Muscle of leg (tissue), 16 donors: ENCODE measurements at places on chromosomes 13 and 19.

GRCh38 chr13:53135301-53135700 is 106.7 kb downstream of the OLFM4 start:
- DNase-seq, result no peak

GRCh38 chr13:26048741-26049140 is 3.1 kb downstream of the SHISA2 start:
- DNase-seq, result peak; percentile 33

DNA sequence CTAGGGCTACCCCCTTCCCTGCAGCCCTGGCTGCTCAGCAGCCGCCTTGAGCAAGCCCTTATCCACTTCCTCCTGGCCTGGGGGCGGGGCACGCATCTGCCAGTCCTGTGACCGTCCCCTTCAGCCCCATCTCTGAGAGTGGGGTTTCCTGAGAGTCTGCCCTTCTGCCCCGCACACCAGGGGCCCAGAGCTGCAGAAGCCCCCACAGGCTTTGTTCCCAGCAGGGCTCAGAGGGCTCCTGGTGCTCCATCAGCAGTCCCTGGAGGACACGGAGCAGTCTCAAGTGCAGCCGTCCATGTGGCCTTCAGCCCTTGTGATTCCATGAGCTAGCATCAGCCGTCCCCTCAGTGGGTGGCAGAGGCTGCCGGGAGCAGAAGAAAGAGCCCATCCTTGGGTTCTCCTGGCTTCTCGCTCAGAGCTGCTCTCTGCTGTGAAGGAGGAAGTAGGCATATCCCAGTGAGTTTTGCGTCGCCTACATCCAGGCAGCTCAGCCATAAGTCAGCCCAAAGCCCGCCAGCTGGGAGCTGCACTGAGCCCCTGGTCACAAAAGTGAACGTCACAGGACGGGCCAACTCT is 16.3 kb downstream of the MYO9B start:
- peak; percentile 49 for DNase-seq

- no peak for DNase-seq
These were observed 23.6 kb downstream of the SOHLH2 start for GRCh38 chr13:36190771-36191170.

GRCh38 chr19:18712981-18713380 is 29.5 kb downstream of the CRTC1 start:
- peak; percentile 90 for DNase-seq

DNA sequence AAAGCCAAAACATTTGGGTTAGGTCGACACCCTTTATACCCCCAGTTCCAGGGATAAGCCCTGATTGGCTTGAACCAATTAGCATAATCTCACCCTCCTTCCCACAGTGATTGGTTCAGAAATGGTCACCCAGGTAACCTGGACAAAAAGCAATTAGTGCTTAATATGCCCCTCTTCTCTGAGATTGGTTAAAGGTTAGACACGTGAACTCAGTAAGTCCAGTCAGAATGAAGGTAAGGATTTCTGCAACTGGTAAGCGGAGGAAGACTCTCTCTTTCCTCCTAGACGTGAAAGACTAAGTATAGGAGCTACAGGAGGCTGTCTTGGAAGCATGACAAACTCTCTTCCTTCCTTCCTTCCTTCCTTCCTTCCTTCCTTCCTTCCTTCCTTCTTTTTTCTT is 1.3 kb upstream of the PNMA8C start:
- DNase-seq, result no peak

GRCh38 chr19:52492994-52493470 is 34.4 kb upstream of the ZNF808 start:
- DNase-seq, result peak; percentile 32

- DNase-seq, result no peak
These were observed 11.5 kb upstream of the CBY2 start for GRCh38 chr13:45690636-45691035.

- no peak for DNase-seq
These were observed 116.9 kb downstream of the SIPA1L3 start for GRCh38 chr19:38023671-38024541.

GRCh38 chr19:6269101-6269886 is 10.5 kb downstream of the MLLT1 start:
- no peak for DNase-seq

GRCh38 chr19:58513213-58513693 is 1.5 kb upstream of the SLC27A5 start:
- no peak for DNase-seq

DNA sequence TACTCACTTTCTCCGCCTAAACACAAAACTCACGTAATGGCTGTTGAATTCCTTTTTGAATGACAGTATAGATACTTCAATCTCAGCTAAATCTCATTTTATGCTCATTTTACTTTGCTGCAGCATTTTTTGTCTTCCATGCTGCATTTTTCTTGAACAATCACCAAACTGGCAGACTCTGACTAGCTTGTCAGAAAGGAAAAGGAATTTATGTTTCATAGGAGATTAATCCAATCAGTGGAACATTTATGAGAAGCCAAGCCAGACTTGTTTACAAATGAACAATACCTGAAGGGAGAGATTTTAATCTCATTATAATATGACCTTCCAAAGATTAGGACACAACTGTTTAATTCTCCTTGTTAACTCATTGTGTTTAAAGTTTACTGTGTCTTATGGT is 1044.3 kb downstream of the DIAPH3 start:
- DNase-seq, result peak; percentile 5

GRCh38 chr19:18763674-18764590 is 27.2 kb downstream of the COMP start:
- DNase-seq, result no peak

DNA sequence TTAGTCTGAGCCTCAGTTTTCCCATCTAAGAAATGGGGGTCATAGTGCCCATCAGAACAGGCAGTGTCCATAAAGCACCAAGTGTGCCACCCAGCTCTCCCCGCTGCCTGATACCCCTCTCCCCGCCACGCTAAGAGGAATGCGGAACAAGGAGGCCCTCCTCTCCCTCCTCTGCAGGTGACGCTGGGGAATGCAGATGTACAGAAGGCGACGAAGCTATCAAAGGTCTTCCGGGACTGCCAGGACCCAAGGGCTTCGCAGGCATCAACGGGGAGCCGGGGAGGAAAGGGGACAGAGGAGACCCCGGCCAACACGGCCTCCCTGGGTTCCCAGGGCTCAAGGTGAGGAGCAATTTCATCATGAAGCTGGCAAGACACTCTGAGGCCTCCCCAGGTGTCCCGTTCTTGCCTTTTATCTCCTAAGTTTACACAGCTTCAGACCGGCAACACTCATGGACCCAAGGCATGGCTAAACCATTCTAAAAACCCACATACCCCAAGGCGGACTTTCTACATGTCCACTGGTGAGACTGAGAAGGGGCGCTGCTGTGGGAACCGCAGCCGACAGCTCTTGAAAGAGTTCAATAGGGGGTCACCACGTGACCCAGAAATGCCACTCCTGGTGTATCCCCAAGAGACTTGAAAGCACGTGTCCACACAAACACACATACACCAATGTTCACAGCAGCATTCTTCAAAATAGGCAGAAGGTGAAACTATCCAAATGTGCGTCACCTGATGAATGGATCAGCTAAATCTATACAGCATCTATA is 102.7 kb downstream of the RAB20 start:
- DNase-seq, result no peak

GRCh38 chr13:26325876-26326275 is 71.9 kb downstream of the CDK8 start:
- no peak for DNase-seq

GRCh38 chr13:90562443-90562842 is 785.0 kb upstream of the MIR17HG start:
- no peak for DNase-seq

DNA sequence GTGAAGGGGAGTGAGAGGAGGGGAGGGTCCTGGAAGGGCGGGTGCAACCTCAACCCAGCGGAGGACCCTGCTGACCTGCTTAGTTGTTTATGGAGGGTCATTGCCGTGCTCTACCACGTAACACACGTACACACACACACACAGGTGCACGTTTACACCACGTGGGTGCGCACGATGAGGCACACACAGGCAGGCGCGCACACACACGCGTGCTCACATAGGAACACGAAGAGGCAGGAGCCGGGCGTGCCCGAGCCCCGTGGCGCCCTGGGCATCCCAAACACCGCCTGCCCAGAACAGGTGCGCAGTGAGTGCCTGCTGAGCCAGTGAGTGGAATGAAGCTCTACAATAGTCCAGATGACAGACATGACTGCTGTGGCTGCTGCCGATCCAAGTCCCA is 11.2 kb upstream of the MADCAM1 start:
- peak; percentile 15 for DNase-seq

- no peak for DNase-seq
These were observed 540.5 kb upstream of the KLF12 start for GRCh38 chr13:74674720-74675119.

DNA sequence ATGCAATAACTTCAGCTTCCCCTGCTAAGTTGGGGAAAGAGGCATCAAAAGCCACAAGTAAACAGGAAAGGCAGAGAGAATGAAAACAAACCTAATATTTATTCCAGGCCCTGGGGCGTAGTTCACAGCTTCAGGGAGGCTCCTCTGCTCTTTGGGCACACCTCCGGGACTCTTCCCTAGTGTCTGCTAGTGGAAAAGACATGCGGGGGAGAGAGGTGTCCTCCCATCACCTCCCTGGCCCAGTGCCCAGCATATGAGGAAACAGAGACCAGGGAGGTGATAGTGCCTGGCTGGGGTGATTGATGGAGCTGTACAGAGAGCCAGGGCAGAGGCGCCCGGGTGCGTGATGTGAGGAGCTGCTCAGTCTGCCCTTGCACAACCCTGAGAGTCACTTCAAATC is 71.0 kb downstream of the RASL11A start:
- DNase-seq, result no peak

- DNase-seq, result no peak
These were observed 11.1 kb upstream of the NFIX start for GRCh38 chr19:12984143-12984627.

- peak; percentile 35 for DNase-seq
These were observed 59.9 kb downstream of the LIG4 start for GRCh38 chr13:108155185-108156106.

DNA sequence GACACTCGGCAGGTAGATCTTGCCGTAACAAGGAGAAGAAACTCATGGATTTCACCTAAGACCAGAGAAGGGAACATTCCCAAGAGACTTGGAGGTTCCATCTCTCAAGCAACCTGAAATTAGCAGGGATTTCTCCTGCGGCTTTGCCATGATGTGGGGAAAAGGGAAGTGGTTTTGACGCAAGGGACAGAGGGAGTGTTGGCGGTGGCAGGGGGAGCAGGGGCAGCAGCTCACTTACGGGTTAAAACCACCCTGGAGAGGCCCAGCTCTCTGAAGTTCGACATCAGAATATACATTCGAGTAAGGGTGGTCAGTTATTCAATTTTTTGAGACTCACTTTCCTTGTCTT is 76.1 kb upstream of the POMP start:
- no peak for DNase-seq

- no peak for DNase-seq
These were observed 9.7 kb upstream of the JUND start for GRCh38 chr19:18291019-18291524.

- DNase-seq, result no peak
These were observed 643.5 kb downstream of the UQCRFS1 start for GRCh38 chr19:28569132-28570131.

DNA sequence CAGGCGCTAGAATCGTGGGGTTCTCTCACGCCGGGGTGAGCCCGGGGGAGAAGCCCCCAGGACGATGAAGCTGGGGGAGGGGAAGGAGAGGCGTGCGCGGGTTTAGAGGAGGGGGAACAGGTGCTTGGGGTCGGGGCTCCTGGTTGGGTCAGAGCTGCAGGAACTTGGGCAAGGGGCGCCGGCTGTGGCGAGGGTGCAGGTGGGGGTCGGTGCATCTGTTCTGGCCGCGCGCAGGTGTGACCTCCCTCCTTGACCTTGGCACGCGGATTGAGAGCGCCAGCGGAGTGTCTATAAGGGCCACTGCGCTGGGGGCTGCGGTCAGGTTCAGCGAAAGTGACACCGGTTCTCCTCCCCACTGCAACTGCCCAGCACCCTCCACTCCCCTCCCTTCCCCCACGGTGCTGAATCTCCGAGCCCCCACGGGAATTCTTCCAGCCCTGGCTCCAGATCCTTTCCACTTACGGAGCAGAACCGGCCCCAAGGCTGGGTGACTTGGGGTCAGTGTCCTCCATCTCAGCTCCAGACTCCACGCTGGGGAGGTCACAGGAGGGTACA is 618 bp downstream of the TMEM38A start:
- DNase-seq, result peak; percentile 53
